ENCODE measurements at places on chromosomes 11 and 22.

DNA sequence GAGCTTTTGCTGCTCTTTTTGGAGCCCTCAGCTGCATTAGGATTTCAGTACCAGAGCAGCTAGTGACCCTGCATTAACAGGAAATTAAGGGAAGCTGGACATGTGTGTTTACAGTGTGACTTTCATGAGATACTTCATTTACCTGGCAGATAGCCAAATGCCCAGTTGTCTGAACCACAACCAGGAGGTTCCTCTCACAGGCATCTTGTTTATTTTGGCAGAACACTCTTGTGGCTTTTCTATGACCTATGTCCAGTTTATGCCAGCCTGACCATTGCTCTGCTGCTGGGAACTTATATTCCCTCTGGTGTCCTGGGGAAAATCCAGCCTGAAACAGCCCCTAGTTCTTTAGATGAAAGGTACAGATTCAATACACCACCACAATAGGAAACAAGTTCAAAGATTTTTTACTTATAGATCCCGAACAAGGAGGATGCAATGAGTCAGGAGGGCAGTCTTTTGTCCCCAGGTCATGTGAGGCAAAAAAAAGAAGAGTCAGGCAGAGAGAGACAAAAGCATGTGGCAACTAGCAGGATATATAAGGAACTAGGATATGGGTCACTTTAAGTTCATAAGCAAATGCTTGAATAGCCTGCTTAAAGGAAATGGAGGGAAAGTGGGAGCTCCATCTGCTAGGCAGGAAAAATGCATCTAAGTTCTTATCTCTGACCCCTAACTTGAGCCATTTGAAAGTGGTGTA, 379.3 kb downstream of the INSC start:
- DNase-seq = no peak

- DNase-seq = peak; percentile 41
Observed at GRCh38 chr22:23801238-23801821, 14.6 kb downstream of the SMARCB1 start.

DNA sequence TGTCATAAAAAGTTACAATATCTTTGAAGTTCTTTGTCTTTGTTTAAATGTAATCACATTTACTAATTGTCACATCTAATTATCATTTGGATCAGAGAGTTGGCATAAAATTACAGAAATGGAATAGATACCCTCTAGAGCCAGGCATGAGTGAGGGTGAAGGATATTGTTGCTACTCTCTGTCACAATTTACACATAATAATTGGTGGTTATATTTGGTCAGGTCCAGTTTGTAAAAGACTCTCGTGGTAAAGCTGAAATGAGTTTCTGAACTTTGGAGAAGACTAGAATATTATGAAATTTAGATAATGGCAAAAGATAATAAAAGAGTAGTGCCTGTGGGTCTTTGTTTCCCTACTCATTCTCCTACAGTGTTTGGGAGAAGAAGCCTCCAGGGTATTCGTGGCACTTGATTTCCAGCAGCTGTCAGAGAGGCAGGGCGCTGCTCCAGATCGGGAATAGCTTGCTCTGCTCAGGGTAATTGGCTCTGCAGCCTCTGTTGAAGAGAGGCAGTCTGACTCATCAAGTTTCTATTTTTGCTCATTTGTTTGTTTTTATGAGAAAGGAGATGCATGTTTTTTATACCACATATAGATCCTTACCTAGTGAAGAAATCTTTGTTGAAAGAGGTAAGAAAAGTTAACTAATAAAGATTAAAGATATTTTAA, 349.9 kb downstream of the CNTN5 start:
- peak; percentile 91 for DNase-seq

DNA sequence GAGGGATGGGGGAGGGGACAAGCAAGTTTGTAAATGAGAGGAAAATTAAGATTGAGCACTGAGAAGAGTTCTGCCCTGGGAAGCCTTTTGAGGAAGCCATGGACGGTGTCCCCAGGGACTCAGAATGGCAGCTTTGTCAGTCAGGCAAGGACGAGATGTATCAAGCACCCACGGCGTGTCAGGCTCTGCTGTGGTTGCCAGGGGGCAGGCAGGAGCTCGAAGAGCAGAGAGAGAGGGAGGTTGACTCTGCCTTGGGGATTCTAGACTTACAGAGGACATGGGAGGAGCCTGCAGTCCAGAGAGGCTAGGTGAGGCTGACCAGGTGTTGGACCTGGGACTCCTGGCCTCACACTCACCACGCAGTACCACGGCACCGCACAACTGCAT, 29.1 kb upstream of the SYT7 start:
- DNase-seq = peak; percentile 86

GRCh38 chr11:95121698-95122097, 32.1 kb downstream of the ENDOD1 start:
- no peak for DNase-seq

GRCh38 chr22:44632541-44633396, 69.2 kb upstream of the PRR5 start:
- DNase-seq = no peak

DNA sequence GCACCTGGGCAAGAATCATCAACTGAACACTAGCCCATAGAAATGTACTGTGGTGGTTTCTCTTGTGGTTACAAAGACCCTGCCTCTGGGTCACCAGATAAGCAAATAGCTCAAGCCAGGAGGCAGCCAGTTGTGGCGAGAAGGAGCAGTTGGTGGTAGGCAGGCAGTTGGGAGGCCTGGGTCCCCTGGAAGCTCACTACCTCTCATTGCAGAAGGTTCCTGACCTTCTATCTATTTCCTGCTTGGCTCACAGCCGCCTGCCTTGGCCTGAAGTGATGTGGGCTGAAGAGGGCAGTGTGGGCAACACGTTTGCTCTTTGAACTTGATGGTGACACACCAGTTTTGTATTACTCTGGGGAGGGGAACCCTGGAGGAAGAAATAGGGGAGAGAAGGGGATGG, 34.7 kb downstream of the NECTIN1 start:
- DNase-seq = no peak

- no peak for DNase-seq
Observed at GRCh38 chr22:19663286-19663815, 51.0 kb upstream of the SEPTIN5 start.

DNA sequence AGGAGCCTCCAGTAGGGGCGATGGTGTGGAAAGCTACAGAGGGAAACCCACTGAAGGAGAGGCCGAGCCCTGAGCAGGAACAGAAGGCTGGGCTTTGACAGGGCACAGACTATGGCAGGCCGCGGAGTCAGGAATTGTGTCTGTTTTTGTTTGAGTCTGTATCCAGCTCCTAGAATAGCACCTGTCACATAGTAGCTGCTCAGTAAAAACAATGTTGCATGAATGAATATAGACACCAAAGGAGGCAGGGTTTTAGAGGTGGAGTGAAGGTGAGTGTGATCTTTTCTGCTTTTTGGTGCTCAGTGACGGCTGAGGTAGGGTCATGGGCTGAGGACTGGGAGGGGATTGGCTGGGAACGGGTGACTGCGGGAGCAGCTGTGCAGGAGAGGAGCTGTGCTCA, 18.5 kb upstream of the APOBEC3A start:
- DNase-seq = no peak

DNA sequence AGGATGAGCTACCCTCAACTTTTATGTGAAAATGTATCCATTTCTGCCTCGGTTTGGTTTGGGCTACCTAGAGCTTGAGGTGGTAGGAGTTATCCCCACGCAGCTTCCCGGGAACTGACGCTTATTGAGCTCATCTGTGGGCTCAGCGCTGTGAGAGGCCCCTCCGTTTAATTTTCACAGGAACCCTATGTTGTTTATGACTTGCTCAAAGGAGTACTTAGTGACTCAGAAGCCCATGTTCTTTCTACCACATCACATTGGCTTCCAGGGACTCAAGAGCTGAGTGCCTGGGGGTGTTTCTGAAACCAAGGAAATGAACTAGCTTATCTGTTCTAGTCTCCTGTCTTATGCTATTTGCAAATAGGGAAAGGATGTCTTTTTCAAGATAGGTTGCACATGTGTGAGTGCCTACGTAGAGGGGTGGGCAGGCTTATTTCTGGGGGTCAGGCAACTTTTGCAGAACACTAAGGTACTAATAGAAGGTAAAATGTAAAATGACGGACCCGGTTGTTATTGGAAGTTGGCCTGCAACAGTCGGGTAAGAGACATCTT, 40.5 kb downstream of the MICAL2 start:
- peak; percentile 75 for DNase-seq

DNA sequence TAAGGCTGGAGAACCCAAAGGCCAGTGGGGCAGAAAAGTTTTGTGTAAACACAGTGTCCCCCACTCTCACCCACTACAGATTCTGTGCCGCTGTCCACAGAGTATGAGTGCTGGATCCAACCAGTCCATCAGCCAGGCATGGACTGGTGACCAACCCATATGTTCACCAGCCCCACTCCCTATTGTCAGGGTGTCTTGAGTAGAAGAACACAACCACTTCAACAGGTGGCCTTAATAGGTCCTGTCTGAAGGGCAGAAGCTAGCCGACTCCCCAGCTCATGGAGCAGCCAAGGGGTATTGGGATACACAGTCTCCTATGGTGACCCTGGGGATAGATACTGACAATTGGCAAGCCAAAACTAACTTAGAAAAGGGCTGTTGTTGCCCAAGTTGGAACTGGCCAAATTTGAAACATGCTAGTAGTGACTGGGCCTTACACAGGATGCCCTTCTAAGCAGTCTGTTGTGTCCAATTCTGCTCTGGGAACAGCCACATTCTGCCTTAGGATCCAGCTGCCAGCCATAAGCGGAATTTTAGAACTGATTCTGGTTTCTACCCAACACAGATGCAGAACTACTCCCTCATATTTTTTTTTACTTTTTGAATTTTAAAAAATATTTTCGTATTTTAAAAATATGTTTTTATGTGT, 19.8 kb upstream of the PGM2L1 start:
- peak; percentile 61 for DNase-seq

DNA sequence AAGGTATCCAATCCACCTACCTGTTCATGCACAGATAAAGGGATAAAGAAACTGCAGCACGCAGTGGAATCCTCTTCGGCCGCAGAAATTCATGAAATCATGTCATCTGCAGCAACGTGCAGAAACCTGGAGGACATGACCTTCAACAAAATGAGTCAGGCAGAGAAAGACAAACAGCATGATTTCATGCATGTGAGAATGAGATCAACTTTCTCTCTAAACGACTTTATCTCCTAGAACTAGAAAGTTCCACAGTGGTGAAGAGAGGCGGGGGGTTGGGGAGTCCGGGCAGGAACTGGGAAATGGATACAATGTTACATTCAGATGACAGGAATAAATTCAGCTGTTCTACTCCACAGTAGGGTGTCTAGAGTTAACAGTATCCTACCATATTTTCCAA, 9.9 kb downstream of the RGL4 start:
- no peak for DNase-seq

- DNase-seq = no peak
Observed at GRCh38 chr22:42770448-42770726, 49.7 kb upstream of the A4GALT start.

- DNase-seq = no peak
Observed at GRCh38 chr11:115164774-115165173, 339.4 kb downstream of the CADM1 start.

- DNase-seq = no peak
Observed at GRCh38 chr11:1171985-1172728, 14.4 kb downstream of the MUC5AC start.

- no peak for DNase-seq
Observed at GRCh38 chr22:36671404-36671803, 32.1 kb downstream of the CACNG2 start.

DNA sequence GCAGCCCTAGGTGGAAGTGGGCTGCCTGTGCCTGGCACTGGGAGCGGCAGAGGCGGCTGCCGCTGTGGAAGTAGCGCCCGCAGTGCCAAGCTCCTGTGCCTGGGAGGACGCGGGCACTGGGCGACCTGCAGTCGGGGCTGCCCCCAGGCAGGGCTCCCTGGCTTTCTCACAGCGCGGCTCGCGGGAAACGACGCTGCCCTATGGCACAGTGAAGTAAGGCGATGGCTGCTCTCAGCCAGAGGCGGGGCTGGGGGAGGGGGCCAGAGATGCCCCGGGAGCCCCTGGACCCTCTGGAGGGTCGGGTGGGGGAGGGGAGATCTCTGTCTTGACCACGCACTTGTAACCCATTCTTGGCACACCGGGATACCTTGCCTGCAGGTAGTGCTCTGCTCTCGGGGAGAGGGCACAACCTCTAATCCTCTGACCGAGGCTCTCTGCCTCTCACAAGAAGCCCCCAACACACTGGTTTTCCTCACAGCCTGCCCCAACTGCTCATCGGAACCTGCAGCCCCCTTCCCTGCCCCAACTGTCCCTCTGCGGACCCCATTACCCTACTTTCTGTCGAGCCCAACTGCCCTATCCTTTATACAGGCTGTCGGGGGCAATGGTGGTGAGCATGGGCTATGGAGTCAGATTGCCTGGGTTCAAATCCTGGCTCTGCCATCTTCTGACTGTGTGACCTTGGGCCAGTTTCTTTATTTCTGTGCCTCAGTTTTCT, 32.2 kb upstream of the TRIM29 start:
- no peak for DNase-seq

DNA sequence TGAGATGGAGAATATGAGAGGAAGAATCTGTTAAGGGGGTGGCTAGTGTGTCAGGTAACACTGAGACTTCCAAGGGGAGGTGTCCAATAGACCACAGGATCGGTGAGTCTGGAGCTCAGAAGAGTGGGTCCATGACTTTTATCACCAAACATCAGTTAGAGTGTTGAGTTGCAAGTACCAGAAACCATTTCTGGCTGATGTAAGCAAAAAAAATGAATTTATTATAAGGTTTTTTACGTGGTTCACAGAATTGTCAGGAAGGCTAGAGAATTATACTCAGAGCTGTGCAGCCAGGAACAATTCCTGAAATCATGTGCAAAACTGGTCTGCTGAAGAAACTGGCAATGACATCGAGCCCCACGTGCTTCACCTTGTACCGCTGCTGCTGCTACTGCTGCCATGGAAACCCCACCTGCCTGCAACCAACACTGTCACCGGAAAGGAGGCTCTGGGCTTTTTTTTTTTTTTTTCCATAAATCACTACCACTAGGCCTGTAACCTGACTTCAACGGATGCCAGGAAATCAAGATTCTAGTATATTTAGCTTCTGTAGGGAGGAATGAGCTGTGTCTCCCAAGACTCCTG, 16.6 kb upstream of the STK33 start:
- no peak for DNase-seq

All from islet precursor cell (in vitro differentiated cells).